ENCODE measurements at places on chromosomes 5 and 9.

DNA sequence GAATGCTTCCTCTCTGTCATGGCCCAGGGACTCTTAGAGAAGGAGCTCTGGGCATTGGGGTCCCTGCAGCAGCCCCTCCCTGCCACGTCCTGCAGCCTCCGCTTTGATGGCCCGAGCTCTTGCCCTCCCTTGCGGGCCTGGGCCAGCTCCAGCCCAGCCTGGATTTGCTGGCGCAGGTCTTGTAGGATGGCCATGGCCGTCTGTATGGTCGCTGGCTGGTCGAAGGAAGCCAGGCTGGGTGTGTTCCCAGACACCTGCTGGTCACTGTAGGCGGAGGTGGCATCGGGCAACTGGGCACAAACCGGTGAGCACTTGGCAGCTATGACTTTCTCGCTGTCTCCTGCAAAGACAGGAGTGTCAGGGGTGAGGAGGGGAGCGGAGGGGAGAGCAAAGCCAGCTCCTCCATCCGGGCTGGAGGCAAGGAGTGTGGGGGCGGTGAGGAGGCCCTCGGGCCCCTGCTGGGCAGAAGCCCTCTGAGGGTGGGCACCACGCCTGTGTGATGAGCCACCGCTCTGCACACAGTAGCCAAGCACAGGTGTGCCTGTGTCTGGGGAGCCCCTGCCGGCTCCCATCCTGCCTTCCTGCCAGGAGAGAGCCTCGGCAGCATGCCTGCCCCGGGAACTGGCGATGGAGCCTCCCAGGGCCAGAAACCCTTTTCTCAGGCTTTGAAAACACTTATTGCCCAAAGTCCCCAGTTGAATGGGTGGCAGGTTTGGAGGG, 12.4 kb downstream of the CCDC187 start:
- no peak for DNase-seq

- no peak for DNase-seq
These were observed 233.2 kb upstream of the RFX3 start for GRCh38 chr9:3758816-3759576.

- no peak for DNase-seq
These were observed 3.8 kb upstream of the FBXW11 start for GRCh38 chr5:172010278-172010677.

- DNase-seq: no peak
These were observed 165.8 kb downstream of the SEMA5A start for GRCh38 chr5:9380109-9380508.

DNA sequence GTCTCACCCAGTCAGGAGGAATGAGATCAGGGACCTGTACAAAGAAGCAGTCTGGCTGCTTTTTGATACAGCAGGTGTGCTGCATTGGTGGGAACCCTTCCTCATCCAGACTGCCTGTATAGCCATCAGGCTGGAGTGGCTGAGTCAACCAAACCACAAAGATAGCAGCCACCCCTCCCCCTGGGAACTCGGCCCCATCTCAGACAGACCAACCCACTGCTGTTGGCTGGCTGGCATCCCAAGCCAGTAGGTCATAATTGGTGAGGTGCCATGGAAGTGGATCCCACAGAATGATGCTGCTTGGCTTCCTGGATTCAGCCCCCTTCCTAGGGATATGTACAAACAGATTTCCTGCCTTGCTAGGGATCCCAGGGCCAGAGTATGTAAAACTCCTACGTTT, 60.9 kb downstream of the YTHDC2 start:
- DNase-seq: no peak
